Urothelium cell line (cell line): ENCODE measurements at places on chromosomes 7 and 10.

DNA sequence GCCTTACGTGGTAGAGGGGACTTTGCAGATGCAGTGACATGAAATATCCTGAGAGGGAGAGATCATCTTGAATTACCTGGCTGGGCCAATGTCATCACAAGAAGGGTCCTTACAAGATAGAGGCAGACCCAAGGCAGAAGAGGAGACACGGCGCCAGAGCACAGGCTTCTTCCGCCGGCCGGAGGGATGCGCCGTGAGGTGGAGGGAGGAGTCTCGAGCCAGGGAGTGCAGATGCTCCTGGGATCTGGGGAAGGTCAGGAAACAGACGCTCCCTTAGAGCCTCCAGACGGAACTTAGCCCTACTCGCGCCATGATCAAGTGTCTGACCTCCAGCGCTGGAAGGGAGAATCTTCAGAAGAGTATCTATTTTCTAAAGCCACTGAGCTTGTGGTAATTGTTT is 304.8 kb downstream of the GLRX3 start:
- DNase-seq = no peak

DNA sequence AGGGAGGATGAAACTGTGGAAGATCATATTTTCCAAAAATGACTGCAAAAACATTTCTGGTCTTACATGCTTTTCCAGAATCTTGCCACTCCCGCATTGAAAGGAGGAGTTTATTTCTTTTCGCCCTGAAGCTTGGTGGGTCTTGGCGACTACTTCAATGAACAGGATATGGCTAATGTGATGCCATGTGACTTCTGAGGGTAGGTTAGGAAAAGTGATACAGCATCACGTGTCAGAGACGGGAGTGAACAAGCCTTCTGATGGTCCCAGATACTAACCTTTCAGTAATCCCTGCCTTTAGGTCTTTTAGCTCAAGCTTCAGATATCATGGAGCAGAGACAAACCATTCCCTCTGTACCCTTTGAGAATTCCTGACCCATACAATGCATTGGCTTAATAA is 192.2 kb upstream of the HPS1 start:
- no peak for DNase-seq

- no peak for DNase-seq
Measured at GRCh38 chr10:12195281-12195602, 449 bp downstream of the NUDT5 start.

DNA sequence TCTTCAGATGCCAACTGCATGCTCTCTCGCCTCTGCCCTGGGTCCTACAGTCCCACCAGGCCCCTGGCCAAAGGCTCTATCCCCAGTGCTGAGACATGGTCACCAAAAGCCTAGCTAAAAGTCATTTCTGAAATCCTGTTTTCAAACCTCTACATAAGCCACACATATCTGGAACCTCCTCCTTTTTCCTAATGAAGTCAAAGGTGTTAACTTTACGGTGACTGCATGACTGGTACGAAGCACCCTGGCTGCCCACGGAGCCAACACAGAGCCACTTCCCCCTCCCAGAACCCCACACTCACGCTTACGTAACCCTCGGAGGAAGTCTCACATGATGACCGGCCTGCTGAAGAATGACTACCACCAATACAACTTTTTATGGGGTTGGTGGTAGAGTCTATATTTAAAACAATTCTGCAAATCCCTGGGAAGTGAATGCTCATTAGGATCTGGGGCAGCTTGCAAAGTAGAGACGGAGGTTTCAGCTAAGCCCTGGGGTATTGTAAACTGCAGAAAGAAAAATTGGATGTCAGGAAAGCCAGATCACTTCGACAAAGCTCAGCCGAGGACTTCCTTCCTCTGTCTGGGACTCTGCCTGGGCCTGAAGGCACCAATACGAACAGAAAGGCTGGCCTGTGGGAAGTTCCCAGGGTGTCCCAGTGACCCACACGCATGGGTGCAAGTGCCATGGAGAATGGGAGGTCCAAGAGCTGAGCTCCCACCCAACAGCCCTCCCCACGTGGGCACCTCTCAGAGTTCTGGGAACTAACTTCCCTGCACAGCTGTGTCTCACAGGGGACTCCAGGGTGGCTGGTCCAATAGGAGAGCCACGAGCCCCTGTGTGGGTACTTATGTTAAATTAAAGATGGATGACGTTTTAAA is 50.7 kb downstream of the PDGFA start:
- DNase-seq = no peak

GRCh38 chr10:128823201-128823600 is 643.8 kb upstream of the MGMT start:
- DNase-seq = no peak

GRCh38 chr7:64879800-64880199 is 23.3 kb upstream of the ZNF273 start:
- DNase-seq = no peak

DNA sequence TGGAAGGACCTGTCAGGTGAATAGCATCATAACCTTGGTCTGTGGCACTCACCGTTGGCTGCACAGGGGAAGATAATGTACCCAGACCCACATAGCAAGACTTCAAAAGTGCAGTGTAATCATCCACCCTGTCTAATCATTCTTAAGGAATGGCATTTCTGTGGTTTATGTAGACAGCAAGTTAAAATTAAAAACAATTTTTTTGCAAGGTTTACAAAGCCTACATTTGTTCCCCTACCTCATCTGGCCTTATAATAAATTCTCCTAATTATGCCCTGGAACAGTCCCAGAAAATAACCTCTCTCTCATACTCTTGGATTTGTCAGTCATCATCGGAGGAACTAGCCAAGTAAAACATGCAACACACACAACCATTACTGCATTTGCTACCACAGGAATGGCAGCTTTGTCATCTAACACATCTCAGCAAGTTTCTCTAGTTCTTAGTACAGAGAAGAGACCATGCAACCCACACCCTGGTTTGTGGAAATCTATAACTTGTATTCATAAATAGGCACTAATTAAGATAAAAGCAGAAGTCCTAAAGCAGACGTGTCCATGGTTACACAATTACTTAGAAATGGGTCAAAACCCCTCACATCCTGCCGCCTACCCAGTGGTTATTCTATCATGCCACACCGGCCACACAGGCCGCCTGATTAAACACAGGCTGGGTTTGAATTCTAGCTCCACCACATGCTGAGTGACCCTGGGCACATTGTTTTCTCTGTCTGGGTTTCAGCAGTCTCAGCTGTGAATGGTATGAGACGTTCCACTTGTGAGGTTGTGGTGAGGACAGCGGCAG is 19.1 kb downstream of the ABLIM1 start:
- peak; percentile 53 for DNase-seq

GRCh38 chr10:48574322-48574796 is 30.5 kb downstream of the ARHGAP22 start:
- DNase-seq = no peak

DNA sequence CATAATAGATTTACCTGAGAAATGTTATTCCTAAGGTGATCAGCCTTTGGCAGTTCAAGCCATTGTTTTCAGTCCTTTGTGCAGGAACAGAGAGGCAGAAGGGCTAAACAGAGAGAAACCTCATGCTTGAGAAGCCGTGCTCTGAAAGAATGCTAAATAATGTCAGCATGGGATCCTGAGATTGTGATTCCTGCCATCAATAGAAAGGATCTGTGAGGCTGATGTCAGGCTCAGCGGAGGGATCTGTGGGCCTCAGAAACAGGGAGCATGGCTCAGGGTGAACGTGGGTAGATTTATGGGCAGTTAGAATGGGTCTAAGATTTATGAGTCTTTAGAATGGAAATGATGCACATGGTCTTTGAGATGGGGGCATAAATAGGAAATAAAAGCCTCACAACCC is 439.2 kb upstream of the IGFBP3 start:
- no peak for DNase-seq

DNA sequence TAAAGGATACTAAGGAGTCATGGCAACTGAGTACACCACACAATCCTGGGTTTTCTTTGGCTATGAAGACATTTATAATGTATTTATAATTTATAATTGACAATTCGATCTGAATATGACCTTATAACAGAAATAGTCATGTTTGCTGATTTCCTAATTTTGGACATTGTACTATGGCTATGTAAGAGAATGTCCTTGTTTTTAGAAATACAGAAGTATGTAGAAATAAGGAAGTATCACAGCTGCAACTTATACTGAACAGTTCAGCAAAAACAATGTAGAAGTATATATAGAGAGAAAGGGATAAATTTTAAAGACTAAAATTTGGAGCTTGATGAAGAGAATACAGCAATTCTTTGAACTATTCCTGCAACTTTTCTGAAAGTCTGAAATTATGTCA is 32.6 kb downstream of the PRLHR start:
- no peak for DNase-seq

DNA sequence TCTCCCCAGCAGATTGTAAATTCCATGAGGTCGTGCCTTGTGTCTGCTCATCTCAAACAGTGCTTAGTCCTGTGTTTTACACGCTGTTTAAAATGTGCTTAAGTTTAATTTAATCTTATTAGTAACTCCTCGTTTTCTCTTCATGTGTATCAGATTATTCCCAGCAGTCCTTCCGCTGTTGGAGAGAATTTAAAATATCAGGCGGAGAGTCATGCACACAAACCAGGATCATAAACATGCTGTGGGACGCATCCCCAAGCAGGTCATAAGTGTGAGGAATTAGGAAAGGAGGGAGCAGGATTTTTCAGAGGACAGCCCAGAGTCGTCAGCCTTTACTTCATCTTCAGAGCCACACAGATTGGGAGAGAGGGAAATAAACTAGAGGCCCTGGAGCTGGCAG is 4.2 kb upstream of the SORBS1 start:
- no peak for DNase-seq

DNA sequence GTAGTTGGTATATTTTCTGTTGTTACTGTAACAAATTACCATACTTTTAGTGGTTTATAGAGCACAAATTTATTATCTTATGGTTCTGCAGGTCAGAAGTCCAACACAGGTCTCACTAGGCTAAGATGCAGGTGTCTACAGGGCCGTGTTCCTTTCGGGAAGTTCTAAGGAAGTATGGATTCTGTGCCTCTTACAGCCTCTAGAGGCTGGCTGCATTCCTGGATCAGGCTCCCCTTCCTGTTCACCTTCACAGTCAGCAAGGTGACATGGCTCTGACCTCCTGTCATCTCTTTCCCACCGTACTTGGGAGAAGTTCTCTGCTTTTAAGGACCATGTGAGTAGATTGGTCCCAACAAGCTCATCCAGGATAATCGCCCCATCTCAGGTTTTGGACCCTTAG is 37.3 kb downstream of the BMPR1A start:
- no peak for DNase-seq

GRCh38 chr10:32937911-32938424 is 20.1 kb downstream of the ITGB1 start:
- no peak for DNase-seq

GRCh38 chr10:57362811-57363210 is 904.9 kb downstream of the IPMK start:
- no peak for DNase-seq

DNA sequence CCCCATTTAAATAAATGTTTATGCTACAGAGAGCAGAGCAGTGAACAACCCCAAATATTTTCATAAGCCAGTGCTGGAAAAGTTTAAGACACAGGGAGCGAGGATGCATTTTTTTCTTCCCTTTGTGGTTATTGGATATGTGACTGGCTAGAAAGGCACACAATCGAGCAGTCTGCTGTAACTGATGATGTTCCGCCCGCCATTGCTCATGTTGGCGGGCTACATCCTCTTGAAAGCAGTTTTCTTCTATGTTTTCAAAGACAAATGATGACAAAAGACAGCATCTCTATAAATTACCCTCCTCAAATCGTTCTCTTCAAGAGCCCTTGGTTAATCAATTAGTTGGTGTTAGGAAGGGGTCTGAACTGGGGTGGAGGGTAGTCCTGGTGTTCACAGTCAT is 269.8 kb downstream of the SKAP2 start:
- DNase-seq = no peak

DNA sequence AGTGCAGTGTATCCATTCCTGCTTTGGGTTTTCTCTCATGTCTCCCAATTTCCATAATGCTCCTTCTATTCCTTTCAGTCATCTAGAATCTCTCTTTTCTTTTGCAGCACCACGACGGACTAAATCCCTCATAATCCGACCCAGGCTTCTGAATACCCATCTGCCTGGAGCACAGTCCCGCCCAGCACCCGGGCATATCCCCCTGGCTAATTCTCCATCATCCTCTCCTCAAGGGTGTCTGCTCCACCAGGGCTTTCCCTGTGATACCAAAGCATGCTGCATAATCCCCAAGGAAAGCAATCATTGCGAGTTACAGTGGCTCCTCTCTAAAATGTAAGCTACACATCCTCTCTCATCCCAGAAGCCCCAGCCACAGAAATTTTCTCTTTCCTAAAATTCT is 321.9 kb downstream of the CCDC3 start:
- no peak for DNase-seq

- no peak for DNase-seq
Measured at GRCh38 chr10:93277360-93277759, 203.7 kb downstream of the CYP26A1 start.

- no peak for DNase-seq
Measured at GRCh38 chr10:95813054-95813685, 57.2 kb downstream of the ENTPD1 start.

DNA sequence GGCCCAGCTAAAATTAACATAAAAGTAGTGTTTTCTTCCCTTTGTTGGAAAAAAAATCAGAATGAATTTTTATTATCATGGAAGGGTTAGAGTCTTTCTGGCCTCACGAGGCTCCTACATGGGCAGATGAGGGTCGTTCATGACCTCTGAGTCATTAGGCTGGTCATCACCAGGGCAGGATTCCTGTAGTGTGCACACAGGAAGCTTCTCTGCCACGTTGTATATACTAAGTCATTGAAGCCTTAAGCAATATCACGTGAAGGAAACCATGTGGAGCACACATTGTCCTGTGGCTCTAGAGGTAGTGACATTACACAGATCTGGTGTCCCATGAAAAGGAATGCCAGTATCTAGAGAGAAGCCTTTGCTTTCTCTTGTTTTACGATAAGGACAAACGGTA is 84.7 kb upstream of the C1QL3 start:
- no peak for DNase-seq

- DNase-seq = no peak
Measured at GRCh38 chr10:46291817-46292572, 5.2 kb downstream of the ANTXRL start.

DNA sequence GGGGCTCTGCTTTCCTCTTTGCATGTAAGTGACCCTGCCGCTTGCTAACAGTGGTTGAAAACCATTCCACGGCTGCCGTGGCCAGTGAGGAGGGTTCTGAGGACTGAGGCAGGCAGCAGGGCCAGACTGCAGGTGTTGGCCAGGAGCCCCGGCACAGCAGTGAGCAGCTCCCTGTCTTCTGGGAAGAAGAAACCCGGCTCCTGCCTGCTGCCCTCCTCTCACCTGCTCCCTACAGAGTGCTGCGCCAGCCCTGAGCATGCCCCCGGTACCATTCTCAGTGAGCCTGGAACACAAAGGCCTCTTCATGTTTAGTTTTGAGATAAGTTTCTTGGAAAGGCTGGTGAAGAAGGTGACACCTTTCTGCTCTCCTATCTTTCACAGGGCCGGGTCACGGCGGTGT is 199.9 kb downstream of the TAX1BP1 start:
- no peak for DNase-seq

- DNase-seq = no peak
Measured at GRCh38 chr7:158497627-158498026, 90.0 kb downstream of the PTPRN2 start.

DNA sequence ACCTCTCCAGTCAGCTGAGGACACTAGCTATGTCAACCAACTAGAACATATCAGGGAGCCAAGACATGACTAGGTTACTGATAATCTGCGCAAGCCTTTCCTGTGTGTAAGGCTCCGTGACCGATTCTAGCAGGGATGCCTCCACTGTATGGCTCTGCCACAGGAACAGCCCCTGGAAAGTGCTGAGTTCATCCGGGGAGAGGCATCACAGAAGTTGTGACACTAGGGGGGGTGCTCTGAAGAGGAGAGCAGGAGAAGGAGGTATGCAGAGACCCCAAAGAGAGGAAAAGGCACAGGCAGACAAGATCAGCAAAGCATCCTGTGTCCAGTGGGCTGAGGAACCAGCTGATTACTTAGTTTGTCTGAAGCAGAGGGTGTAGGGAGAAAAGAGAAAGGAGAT is 13.5 kb downstream of the UPP1 start:
- no peak for DNase-seq
